Urothelium cell line (cell line): ENCODE measurements at places on chromosomes 2 and 18.

DNA sequence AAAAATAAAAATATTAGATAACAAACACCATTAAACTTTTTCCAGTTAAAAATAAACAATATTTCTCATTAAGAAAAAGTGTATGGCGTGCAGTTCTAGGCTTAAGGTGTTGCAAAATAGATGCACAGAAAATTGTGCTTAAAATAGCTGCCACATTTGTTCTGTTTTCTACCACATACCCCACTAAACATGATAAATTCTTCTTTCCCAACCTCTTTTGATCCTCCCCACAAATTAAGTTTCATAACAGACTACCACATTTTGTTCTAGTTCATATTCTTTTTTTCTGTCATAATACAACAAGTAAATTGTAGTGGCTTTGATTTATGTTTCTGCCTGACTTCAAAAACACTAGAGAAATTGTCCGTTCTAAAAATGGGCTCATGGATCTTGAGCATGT, 64.5 kb downstream of the ARHGAP28 start:
- no peak for DNase-seq

DNA sequence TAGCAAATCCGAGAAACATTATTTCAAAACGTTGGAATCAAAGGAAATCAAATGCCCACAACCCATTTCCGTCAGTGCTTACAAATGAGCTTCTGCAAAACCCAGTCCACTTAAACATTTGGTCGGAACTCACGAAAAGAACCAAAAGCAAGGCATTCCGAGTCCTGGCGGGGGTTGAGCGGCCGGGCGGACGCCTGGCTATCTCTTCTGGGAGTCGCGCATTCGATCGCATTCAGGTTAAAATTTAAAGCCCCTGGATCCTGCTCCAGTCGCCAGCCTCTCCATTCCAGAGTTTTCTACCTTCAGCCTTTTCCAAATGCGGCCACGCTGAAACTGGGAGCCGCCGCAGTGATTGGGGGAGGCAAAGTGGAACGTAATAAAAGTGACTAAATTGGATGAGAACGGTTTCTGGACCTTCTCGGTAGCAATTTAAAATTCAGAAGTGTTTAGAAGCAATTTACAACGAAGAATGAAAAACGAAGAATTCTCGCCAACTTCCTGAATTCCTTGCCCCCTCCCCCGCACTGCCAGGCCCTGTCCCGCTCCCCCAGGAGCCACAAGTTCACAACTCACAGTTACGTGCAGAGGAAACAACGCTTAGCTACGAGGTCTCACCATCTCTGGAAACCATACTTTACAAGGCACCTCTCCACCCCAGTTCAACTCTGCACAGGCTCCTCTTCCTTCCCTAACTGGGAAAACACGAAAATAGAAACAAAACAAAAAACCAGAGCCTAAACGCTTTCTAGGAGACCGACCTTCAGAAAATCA, 1.7 kb upstream of the GATA6 start:
- no peak for DNase-seq

- DNase-seq, result no peak
These were observed 1241.2 kb upstream of the CDH2 start for GRCh38 chr18:29418136-29418535.

- DNase-seq, result no peak
These were observed 129.9 kb downstream of the MYO5B start for GRCh38 chr18:50065039-50065438.

DNA sequence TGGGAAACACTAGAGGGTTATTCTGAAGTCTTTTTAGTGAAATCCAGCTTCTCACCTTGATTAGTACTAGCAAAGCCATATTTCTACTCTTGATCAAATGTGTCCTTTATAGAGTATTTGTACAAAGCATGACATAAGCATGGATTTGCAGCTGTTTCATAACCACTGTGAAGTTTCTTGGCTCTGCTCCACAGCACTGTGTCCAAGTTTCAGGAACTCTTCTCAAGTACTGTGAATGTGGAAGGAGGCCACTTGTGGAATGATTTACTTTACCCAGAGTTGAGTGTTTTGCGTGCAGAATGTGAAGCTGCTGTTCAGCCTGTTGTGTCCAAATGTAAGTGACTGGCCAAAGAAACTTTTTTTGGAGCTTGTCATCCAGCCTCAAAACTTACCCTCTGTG, 16.2 kb upstream of the MAPRE2 start:
- DNase-seq, result no peak

GRCh38 chr2:113273027-113273551, 5.6 kb downstream of the PAX8 start:
- DNase-seq, result peak; percentile 61

- no peak for DNase-seq
These were observed 29.3 kb upstream of the ACAA2 start for GRCh38 chr18:49842656-49843055.

GRCh38 chr2:203722411-203722810, 16.0 kb downstream of the CD28 start:
- DNase-seq, result no peak

- no peak for DNase-seq
These were observed 55.6 kb downstream of the SOWAHC start for GRCh38 chr2:109669731-109670130.

DNA sequence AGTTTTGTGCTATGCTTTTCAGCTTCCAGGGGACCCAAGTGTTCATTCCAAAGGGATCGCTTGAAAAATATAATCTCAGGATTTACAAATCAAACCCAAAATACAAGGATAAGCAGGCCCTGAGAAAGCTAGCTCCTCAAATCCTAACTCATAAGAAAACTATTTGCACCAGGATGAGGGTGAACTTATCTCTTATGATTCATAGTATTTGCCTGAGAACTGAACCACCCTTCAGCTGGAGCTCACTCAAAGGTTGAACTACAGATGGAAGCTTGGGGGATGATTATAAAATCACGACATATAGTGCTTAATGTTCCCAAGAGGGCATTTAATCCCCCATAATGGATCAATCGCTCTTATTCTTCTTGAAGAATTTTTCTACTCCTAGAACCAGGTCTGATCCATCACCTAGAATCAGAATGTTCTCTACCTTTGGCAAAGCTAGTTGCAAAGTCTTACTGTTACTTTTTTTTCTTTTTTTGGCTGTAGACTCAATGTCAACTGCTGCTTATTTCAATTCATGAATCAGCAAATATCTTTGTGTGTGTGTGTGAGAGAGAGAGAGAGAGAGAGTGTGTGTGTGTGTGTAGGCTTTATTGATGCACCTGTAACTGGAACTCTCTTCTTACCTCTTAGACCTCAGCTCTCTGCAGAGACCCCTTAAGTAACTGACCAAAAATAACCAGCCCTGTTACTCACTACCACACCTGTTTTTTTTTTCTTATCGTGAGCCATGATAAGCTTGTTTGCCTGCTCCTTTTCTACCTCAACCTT, 44.8 kb downstream of the ARL4C start:
- peak; percentile 52 for DNase-seq

GRCh38 chr2:211187602-211188001, 631.2 kb downstream of the CPS1 start:
- DNase-seq, result no peak

- DNase-seq, result no peak
These were observed 305.7 kb downstream of the NRXN1 start for GRCh38 chr2:50726186-50726585.

DNA sequence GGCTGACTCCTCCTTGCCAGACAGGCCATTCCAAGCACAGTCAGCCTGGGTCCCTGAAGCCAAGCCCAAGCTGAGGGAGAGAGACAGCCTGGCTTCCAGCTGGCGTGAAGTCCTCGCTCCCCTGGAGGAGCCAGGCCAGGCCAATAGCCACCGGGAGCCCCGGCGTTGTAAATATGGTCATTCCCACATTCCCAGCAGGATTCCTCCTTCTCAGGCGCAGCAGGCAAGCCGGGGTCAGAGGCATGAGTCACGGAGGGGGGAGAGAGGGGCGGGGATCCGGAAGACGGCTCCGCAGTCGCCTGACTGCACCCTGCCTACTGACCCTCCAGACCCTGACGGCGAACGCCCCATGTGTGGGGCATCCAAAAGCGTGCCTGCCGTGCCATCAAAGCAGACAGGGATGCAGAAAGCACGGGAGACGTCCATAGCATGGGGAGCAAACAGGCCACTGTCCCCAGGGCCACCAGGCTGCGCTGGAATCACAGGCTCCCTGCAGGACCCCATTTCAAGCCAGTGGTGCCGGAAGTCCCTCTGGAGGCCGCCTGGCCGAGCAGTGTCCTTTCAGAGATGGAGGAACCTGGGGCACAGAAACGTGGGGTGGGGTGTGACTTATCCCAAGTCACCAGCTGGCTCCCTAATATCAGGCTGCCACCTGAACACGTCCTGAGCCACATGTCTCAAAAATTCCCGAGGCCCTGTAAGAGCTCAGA, 48.2 kb downstream of the TWIST2 start:
- DNase-seq, result peak; percentile 87

GRCh38 chr2:194203898-194204297, 1453.1 kb upstream of the SLC39A10 start:
- peak; percentile 7 for DNase-seq

- DNase-seq, result no peak
These were observed 411.6 kb upstream of the TCF4 start for GRCh38 chr18:55999641-56000040.

- no peak for DNase-seq
These were observed 27.0 kb downstream of the IRS1 start for GRCh38 chr2:226772389-226773179.

DNA sequence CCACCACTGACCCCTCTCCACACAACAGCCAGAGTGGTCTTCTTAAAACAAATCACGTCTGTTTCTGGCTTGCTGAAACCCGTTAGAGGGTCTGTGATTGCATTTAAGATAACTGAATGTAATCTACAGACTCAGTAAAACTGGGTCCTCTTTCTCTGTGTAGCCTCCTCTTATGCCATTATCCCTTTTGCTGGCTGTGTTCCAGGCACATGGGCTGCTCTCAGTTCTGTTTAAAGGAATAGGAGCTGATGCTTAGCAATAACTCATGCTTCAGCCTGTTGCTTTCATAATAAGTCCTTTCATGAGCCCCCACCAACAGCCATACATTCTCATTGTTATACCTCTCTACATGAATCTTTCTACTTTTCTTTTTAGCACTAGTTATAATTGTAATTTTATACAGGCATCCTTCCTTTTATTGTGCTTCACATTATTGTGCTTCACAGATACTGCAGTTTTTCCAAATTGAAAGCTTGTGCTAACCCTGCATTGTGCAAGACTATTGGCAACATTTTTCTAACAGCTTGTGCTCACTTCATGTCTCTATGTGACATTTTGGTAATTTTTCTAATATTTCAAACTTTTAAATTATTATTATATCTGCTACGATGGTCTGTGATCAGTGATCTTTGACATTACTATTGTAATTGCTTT, 782.6 kb downstream of the MBD2 start:
- DNase-seq, result no peak

GRCh38 chr2:195863564-195863963, 205.1 kb downstream of the DNAH7 start:
- no peak for DNase-seq

DNA sequence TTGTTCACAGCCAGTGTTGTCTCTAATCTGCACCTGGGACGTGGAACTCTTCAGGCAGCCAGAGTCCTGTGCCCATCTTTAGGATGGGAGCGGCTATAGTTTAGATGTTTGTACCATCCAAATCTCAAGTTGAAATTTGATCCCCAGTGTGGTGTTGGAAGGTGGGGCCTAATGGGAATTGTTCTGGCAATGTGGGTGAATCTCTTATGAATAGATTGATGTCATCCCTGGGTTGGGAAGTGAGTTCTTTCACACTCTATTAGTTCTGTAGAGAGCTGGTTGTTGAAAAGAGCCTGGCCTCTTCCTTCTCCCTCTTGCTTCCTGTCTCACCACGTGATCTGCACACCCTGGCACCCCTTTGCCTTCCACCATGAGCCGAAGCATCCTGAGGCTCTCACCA, 300.9 kb downstream of the TXNL1 start:
- no peak for DNase-seq

GRCh38 chr2:165456027-165456426, 13.5 kb upstream of the CSRNP3 start:
- DNase-seq, result no peak

DNA sequence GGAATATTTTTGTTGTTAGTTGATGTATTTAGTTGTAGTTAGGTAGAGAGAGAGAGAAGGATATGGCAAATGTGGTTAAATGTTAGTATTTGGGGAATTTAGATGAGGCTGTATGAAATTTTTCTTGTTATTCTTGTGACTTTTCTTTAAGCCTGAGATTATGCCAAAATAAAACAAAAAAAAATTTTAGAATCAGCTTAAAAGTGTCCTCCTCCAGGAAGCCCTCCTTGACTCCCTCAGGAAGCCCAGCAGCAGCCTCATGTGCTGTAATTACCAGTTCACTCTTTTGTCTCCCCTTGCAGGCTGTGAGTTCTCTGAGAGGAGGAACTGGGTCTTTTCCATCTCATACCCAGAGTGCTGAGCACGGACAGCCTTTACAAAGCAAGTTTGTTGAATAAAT, 243.5 kb downstream of the TFCP2L1 start:
- DNase-seq, result no peak

DNA sequence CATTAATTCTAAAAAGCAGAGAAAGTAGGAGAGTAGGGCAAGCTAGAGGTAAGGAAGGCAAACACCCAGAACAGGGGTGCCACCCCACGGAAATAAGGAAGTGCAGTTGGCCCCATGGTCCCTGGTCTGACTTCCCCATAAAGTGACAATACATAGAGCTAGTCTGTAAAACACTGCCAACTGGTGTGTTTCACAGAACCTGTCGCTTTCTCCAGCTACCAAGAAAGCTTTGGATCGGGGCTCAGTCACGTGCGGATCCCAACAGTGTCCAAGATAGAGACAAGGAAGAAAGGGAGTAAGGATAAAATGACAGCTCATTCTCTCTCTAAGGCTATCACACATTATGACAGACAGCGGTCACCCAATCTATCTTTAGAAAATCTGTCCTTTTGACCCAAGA, 36.4 kb downstream of the TBC1D8 start:
- no peak for DNase-seq

DNA sequence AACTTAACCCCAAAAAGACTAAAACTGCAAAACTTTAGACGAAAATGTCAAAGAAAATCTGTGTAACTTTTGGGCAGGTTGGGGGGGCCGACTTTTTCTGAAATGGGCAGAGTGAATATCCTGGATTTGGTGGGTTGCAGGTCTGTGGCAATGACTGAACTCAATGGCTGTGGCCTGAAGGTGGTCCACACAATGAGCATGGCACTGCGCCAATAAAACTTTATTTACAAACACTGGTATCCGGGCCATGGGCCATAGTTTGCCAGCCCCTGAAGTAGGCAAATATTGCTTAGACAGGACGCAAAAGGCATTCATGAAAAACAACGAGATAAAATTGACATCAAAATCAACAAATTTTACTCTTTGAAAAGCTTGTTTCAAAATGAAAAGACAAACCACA, 66.2 kb downstream of the RTP5 start:
- no peak for DNase-seq

DNA sequence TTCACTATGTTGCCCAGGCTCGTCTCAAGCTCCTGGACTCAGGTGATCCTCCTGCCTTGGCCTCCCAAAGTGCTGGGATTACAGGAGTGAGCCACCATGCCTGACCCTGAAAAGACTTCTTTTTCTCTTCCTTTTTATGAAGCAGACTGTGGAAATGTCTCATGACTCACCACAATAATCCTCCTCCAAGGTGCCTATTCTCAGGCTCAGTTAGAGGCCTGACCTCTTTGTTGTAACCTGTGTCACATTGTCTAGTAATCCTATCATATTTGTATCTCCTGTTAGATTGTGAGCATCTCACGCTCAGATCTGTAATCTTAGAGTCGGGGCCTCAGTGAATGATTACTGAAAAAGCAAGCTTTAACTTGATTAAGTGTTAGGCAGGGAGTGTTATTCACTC, 18.3 kb upstream of the TAF4B start:
- no peak for DNase-seq
